ENCODE measurements at places on chromosomes 5 and 9. TPM values are rescaled to one million over a fixed set of nuclear protein-coding genes. Genes with fewer than 3 reads are reported as not detected.

The SGCD gene
- total RNA-seq: 106 TPM

The RNF183 gene
- total RNA-seq: 0.26 TPM

The ENHO gene
- total RNA-seq: 0.26 TPM

GRCh38 chr5:102664616-102665335 lies 90.3 kb upstream of the PAM start:
- no peak for DNase-seq

- DNase-seq: no peak
Measured at GRCh38 chr5:61612431-61612830, 280.4 kb downstream of the ZSWIM6 start.

GRCh38 chr5:179371681-179372680 lies 26.7 kb upstream of the ADAMTS2 start:
- no peak for DNase-seq

GRCh38 chr9:127121628-127122175 lies 733 bp downstream of the ANGPTL2 start:
- DNase-seq: no peak

- no peak for DNase-seq
Measured at GRCh38 chr9:4680173-4680525, 780 bp downstream of the CDC37L1 start.

Data from urinary bladder (tissue), 4 donors.